Stimulated activated CD4-positive, alpha-beta T cell treated with anti-CD3 and anti-CD28 coated beads, Interleukin-15, amount 100 ng/mL, for 1 hour (primary cell): ENCODE measurements at places on chromosomes 2 and 18.

DNA sequence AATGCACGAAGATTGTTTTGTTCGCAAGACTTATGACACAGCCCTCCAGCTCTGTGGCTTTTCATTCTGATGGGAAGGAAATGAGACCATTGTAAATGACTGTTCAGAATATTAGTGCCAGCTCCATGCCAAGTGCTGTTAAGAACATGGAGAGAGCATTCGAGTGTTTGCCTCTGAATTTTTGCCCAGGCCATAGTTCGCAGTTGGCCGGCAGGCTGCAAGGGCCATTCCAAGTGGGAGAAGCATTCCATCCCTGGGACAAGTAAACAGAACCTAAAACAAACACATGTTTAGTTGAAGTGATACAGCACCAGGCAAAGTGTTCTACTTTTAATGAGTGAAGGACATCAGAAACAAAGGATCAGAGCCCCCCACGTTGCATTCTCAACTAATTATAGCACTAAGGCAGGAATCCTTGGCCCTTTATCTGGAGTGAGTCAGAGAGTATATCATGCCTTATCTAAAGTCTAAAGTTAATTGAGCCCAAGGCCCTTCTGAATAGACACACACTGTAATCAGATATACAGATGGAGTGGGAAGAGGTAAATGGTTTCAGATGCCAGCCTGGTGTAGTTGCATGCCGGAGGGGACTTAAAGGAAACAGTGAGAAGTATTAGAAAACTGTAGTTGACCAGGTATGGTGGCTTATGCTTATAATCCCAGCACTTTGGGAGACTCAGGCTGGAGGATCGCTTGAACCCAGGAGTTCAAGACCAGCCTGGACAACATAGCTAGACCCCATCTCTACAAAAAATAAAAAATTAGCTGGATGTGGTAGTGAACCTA, 53.3 kb downstream of the NEDD4L start:
- DNase-seq: no peak

DNA sequence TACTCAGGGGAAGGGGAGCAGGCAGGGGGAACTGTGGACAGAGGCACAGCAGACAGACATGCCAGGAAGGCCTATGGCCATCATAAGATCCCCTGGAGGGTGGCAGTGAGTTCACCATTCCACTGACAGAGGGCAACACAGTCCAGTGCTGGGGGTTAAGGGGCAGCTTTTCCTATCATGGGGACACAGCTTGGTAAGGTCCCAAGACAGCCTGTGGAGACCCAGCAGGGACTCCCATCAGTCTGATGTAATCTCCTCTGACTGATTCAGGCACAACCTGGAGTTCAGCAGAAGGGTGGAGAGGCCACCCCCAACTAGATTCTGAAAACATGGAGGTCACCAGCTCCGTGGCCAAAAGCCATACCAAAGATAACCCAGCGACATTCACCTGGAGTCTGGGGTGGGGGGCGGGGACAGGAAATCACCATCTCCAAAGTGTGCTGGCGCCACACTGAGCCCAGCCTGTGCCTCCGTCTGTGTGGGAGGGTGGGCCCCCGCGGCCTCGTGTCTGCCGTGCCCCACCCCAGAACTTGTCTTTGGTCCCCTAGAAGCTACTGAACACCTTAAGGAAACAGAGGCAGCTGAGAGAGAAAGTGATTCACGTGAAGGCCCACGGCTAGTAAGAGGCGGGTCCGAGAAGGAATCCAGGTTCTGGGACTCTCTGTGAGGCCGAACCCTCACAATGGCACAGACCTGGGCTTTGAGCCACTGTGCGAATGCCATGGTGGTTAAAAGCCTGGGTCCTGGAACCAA, 28.6 kb downstream of the DNMT3A start:
- DNase-seq: no peak

DNA sequence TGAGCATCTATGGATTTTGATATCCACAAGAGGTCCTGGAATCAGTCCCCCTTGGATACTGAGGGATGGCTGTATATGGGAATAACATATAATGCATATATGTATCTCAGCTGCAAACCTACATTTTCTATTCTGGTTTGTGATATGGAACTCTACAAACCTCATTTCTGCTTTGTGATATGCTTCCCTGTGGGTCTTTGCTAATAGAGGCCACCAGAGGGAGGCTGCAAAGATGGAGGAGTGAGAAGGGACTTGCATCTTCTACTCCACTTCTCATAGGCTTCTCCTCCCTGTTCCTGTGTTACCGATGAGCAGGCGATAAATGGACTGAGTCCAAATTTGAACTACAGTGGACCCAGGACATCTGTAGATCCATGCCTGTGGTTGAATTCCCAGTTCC, 37.8 kb downstream of the ARID5A start:
- DNase-seq: no peak

DNA sequence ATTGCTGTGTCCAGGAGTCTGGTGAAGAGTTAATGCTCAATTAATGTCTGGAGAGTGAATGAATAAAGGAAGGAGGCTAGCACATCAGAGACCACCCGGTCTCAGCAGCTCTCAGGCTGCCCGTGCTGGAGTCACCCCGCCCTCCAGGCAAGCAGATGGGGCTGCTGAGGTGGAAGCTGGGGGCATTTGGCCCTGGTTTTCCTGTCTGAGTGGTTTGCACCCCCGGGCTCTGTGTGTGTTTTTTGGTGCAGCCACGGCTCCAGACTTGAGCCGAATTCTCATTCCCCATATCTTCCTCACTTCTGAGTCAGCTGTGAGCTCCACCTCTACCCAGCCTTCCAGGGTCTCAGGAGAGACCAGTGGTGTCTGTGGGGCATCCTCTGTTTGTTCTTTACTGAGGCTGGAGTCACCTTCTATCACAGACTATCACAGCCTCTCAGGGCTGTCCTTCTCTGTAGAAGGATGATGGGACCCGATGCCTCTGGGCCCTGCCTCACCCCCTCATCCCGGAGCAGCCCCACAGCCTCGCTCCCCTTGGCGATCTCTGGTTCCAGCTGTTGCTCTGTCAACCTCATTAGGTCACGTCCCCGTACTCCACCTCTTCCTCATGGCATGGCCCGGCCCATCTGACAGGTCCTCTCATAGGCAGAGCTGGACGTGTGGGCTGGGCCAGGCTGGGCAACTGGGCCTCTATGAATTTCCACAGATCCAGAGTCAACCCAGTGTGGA, 60.8 kb downstream of the HS1BP3 start:
- no peak for DNase-seq

- DNase-seq: no peak
Observed at GRCh38 chr2:55003706-55004639, 46.3 kb downstream of the RTN4 start.

- DNase-seq: no peak
Observed at GRCh38 chr2:138564586-138565229, 63.1 kb downstream of the SPOPL start.

- no peak for DNase-seq
Observed at GRCh38 chr2:42931146-42931817, 138.9 kb upstream of the HAAO start.

DNA sequence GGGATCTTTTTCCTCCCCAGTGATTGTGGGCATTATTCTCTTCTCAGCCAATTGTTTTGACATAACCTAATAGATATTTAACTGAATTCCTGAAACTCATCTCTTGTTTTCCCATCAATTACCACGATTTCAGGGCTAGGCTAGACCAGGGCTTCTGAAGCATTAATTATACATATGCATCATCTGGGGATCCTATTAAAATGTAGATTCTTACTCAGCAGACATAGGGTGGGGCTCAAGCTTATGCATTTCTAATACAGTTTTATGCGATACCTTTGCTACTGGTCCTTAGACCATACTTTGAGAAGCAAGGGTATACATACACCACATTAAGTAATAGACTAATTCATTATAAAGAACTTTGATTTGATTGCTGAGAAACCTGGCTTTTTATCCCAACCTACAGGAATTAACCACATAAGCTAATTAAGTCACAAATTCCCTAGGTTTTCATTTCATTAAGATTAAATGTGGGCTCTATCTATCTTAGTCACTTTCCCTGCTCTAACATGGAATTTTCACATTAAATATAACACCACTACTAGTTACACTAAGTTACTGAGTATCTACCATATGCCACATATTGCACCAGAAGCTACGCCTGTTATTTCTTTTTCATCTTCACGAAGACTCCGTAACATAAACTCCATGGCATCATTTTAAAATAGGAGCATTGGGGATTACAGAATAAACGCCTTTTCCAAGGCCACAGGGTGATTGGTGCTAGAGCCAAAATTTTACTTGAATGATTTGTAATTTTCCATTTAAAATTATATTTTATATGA, 417.5 kb downstream of the DPP10 start:
- DNase-seq: no peak

DNA sequence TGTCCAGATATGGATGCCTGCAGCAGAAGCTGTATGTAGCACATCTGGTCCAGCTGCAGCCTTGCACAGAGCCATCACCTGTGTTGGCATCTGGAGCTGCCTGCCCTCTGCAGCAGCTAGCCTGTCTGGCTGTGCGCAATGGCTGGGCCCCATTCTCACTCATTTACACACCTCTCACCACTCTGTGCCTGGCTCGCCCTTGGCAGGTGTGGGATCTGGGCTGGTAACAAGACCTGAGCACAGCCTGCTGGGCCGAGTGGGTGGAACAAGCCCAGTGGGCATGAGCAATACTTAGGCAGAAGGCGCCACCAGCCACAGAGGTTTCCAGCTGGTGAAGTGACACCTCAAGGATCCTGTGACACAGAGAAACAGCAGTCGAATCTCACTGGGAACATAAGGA, 714.1 kb downstream of the NUP35 start:
- no peak for DNase-seq

GRCh38 chr2:58239243-58239925, 1.7 kb downstream of the FANCL start:
- DNase-seq: no peak

DNA sequence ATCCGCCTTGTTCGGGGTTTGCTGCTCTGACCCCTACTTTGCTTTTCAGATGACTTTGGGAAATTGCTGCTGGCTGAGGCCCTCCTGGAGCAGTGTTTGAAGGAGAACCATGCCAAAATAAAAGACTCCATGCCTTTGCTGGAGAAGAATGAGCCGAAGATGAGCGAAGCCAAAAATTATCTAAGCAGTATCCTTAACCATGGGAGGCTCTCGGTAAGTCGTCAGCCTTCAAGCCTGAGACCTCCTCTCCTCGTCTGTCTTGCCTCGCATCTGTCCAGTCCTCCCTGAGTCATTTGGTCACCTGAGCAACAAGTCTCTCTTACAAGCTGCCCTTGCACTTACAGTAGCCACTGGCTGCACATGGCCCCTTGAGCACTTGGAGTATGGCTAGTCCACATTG, 34.7 kb upstream of the MCFD2 start:
- no peak for DNase-seq

DNA sequence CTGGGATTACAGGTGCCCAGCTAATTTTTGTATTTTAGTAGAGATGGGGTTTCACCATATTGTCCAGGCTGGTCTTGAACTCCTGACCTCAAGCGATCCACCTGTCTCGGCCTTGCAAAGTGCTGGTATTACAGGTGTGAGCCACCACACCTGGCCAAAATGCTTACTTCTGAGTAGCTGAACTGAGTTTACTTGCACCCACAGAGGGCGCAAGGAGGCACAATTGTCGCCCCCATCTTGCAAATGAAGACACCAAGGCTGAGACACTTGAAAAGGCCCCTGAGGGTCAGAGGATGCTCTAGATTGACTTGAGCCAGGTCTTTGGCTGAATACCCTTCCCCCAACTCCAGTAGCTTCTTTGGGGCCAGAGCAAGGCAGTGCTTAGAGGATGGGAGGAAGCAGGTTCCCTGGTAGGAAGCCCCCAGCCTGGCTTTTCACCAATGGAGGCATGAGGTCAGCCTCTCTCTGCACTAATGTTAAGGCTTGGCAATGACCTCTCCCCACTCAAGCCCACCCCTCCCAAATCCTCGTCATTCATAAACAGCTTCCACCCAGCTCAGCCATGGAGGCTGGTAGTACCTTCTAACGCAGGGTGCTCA, 14.5 kb upstream of the KIF1A start:
- no peak for DNase-seq

GRCh38 chr18:54829856-54830255, 1.6 kb downstream of the RAB27B start:
- no peak for DNase-seq

GRCh38 chr2:5991305-5991968, 299.3 kb downstream of the SOX11 start:
- no peak for DNase-seq

DNA sequence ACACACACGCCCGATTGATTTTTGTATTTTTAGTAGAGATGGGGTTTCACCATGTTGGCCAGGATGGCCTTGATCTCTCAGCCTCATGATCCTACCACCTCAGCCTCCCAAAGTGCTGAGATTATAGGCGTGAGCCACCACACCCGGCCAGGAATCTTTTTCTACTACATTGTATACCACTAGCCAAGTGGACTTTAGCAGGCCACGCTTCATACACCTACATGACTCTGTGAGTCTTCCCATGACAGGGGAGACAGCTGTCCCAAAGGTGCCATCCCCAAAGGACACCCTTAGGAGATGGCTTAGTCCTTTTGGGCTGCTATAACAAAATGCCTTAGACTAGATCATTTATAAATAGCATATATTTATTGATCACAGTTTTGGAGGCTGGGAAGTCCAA, 32.8 kb downstream of the ERMN start:
- DNase-seq: no peak

DNA sequence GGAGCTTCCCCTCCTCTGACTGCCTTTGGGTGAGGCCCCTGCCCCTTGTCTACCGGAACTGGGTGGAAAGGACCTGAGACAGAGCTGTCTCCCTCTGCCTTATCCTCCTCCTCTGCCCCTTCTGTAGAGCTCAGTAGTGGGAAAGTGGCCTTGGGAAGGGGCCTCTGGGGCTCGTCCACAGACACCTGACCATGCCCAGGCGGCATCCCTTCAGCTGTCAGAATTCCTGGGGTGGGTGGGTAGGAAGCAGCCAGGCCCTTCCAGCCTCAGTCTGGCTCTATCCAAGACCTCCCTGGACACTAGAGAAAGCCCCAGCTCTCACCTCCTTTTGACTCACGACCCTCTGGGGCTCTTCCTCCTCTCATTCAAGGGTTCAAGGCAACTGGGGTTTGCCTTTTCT, 35.6 kb downstream of the B3GNT2 start:
- no peak for DNase-seq

GRCh38 chr2:85706599-85707296, 12.6 kb downstream of the GNLY start:
- no peak for DNase-seq

DNA sequence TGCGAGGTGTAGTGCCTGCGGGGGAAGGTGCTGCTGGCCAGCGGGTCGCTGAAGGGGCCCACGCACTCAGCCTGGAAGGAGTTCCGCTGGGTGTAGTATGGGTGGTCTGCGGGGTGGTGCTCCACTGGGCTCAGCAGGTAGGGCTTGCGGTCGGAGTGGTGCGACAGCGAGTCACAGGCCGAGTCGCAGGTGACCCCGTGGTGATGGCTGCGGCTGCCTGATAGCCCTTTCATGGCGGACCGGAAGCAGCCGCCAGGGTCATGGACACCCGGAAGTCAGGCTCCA, 429.8 kb downstream of the TGIF1 start:
- no peak for DNase-seq

GRCh38 chr2:47508641-47509040, 105.7 kb downstream of the MSH2 start:
- DNase-seq: no peak

GRCh38 chr2:202944816-202945215, 32.7 kb downstream of the CARF start:
- DNase-seq: no peak

GRCh38 chr18:43650426-43650825, 373.1 kb upstream of the SYT4 start:
- DNase-seq: no peak

GRCh38 chr2:26892133-26892532, 44.2 kb downstream of the DPYSL5 start:
- DNase-seq: no peak
